ENCODE measurements at places on chromosomes 4 and X.

DNA sequence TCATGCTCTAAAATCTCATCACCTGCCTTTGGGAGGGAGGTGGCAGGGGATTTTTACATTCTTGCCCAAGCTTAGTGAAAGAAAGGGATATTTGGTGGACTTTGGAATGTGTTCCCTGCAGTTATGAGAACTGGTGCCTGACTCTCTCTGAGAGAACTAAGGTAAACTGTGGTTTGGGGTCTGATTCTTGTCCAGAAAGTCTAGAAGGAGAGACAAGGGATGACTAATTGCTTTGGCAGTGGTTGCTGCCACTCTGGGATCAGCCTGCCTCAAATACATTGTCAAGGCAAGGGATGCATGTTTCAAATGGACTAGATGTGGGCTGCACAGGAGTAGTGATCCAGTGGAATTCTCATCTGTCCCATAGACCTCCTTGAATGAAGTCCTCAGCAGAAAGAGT lies 115.2 kb downstream of the DDIT4L start:
- no peak for DNase-seq

DNA sequence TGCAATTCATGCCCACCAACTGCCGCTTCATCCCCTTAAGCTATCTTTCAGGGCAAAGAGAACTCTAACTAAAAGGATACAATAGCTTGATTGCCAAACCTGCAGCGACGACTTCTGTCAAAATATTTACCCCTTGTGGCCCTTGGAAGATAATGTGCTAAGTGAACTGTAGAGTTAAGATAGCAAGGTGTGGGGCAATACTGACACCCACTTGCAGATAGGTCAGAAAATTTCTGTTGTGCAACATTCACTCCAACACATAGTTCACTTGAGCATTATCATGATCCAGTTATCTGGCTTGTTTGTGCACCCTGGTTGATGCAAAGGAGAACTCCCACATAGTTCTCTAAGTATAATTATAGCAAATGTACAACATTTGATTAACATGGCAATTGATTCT lies 55.6 kb downstream of the RHOXF2B start:
- DNase-seq: no peak

GRCh38 chrX:154466036-154466435 lies 8.0 kb downstream of the PLXNA3 start:
- no peak for DNase-seq

DNA sequence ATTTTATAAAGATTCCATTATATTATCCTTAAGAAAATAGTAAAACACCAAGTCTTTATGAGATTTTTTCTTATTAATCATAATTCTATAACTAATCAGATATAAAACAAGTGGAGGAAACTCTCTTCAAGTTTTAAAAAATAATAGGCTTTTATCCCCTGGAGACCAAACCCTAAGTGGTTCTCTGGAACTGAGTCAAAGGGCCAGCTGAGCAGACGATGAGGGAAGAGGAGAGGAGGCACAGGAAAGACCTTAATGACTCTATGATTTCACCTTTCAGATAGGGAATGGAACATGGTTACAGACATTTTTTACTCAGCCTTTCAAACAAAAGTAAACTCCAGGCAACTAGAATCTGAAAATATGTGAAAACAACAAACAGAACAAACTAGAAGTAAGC lies 201.8 kb downstream of the SLC39A8 start:
- DNase-seq: no peak

GRCh38 chr4:135934026-135934425 lies 1598.3 kb downstream of the PCDH18 start:
- DNase-seq: no peak

DNA sequence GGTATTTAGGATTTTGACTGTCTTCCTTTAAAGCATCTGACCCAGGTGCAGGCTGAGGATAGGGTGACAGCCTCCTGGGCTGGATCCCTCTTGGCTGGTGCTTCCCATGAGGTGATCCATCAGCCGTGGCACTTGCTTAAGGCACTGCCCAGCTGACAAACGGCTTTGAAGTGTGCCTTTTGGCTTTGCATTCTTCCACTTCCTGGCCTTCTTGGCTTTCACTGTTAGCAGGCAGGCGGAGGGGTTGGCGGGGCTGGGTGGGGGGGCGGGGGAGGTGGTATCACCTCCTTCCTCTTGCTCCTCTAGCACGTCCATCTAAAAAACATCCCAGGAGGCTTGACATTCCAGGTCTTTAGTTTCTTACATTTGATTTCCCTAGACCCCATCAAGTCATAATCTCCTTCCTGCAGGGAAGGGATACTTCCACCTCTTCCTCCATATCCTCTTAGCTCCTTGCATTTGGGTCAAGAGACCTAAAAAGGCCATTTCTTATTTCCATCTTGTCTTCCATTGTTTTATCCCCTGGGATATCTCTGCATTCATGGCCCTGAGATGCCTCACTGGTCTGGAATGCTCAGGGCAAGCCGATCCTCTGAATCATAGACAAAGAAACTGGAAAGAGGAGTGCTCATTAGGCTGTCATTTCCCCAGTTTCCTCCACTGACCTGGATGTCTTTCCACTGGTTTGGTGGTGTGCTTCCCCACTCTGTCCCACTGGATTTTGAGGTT lies 11.3 kb upstream of the APLN start:
- DNase-seq: no peak

GRCh38 chr4:111602848-111603247 lies 542.4 kb upstream of the FAM241A start:
- DNase-seq: no peak

- DNase-seq: no peak
Measured at GRCh38 chr4:113350576-113350975, 301.1 kb downstream of the ANK2 start.

DNA sequence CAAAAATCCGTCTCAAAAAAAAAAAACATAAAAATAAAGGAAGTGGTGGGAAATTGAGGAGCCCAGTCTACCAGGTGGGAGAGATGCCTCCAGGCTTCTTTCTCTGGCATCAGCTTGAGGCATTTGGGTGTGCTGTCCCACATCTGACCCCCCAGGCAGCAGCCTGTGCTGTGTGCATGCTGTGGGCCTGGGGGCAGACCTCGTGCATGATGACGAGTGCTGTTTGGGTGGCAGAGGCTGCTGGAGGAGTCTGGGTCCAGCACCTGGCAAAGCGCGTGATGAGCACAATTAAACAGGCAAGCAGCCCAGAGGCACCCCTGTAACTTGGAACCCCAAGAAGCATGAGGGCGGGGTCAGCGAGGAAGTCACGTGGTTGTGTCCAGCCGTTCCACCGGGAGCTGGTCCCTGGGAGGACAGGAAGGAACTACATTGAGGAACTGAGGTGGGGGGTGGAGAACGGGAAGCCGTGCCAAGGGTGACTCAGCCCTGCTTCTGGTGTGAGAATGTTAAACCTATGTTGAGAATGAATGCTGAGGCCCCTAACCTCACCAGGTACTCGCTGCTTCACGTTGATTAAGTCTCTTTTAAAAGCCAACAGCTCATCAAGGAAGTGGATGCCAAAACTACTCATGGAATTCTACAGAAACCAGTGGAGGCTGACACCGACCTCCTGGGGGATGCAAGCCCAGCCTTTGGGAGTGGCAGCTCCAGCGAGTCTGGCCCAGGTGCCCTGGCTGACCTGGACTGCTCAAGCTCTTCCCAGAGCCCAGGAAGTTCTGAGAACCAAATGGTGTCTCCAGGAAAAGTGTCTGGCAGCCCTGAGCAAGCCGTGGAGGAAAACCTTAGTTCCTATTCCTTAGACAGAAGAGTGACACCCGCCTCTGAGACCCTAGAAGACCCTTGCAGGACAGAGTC lies 6.1 kb downstream of the TACC3 start:
- no peak for DNase-seq

DNA sequence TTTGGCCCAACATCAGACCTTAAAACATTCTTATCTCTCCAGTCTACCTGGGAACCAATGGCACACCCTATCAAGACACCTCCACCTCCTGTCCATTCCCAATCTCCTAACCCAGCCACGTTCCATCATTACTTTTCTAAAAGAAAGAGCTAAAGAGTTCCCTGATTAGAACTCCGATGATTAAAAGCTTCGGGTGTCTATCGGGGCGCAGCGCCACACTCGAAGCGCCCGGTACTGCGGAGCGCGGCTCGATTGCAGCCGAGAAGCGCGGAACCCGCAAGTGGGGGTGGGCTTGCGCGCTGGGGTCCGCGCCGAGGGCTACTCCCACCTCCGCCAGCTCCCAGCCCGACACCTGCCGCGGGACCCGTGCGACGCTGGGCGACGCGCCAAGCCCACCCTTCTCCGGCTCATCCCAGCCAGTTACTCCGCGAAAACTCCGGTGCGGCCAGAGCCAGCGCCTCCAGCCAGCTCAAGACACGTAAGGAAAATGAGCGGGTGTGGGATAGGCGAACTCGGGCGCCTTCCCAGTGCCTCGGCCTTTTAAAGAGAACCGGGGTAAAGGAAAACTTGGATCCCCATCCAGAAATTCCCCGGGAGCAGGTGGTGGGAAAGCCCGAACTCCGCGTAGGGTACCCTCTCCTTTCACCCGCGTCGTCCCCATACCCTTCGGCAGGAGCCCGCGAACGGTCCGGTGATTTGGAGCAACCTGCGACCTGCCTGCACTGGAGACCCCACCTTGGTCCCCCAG lies 593 bp downstream of the NPY1R start:
- DNase-seq: no peak

DNA sequence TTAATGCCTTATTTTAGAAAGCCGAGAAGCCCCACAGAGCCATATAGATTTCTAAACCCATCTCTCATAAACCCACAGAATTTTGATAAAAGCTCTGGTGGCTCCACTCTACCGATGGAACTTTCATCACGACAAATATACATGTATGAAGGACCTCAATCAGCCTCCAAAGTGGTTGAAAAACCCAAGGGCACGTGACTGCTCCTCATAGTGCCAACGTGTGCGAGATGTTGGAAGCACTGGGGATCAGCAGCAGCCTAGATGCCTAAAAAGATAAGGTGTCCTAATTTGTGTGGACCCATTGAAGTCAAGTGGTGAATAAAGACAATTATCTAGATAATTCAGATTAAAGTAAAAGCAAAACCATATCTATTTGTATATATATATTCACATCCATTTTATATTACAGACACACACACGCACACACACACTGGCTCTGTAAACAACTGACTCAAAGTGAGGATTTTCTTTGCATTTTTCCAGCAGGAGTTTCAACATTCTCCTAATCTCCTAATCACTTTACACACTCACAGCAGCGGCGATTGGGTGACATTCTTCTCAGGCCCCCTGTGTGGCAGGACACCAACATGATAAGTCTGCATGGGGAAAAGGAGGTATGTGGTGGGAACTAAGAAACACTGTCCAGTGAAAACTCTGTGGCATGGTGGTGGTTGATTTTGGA lies 2.8 kb upstream of the PITX2 start:
- no peak for DNase-seq

GRCh38 chrX:574830-575229 lies 55.8 kb upstream of the SHOX start:
- no peak for DNase-seq

GRCh38 chr4:124961138-124961750 lies 248.7 kb upstream of the ANKRD50 start:
- DNase-seq: no peak
